Sigmoid colon (tissue), 7 donors: ENCODE measurements at places on chromosomes 16 and 17. TPM values are rescaled to one million over a fixed set of nuclear protein-coding genes. Genes with fewer than 3 reads are reported as not detected.
A peak's percentile ranks its signal among the peaks of the same experiment; 100 is the strongest.

DNA sequence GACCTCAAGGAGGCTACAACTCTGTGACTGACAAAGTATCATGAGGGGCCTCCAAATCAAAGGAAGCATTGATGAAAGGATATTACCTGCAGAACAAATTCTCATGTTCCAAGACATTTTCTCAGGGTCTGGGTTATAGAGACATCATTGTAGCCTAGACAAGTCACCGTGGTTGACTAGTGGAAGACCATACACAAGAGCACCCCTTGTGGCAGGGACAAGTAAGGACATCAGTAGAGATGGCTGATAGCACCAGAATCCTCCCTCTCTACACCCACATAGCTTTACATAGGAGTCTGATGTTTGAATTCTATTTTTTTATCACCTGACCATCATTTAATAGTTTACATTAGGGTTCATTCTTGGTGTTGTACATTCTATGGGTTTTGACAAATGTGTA, 32.5 kb upstream of the CDH8 start:
- DNase-seq, result no peak

- peak; percentile 98 for DNase-seq
Measured at GRCh38 chr17:7887482-7888183, 956 bp upstream of the CHD3 start.

The SUZ12 gene
- total RNA-seq, result 25.2 TPM

The HMOX2 gene
- total RNA-seq, result 29.9 TPM

The C17orf100 gene
- 2.8 TPM for total RNA-seq
